ENCODE measurements at places on chromosomes 4 and X.

- no peak for DNase-seq
Observed at GRCh38 chrX:129058405-129058804, 464.9 kb downstream of the SMARCA1 start.

DNA sequence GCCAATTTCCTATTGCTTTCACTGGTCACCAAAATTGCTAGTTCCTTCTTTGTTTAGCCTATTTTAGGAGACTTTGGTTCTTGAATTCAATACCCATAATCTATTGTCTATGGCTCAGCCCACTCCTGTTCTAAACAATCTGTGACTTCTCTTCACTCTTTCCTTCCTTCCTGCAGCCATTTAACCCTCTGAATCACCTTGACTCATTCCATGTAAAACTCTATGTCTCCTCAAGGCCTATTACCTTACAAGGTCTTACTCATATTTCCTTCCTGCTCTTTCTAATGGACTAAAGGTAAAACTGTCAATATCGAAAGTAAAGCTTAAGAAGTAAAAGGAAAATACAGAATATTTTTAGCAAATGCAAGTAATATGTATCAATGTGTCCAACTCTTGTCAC lies 301.6 kb downstream of the ARHGAP24 start:
- DNase-seq = no peak

GRCh38 chrX:16646366-16647138 lies 3.4 kb upstream of the S100G start:
- no peak for DNase-seq

- peak; percentile 89 for DNase-seq
Observed at GRCh38 chrX:153662266-153662665, 11.3 kb downstream of the PNCK start.

DNA sequence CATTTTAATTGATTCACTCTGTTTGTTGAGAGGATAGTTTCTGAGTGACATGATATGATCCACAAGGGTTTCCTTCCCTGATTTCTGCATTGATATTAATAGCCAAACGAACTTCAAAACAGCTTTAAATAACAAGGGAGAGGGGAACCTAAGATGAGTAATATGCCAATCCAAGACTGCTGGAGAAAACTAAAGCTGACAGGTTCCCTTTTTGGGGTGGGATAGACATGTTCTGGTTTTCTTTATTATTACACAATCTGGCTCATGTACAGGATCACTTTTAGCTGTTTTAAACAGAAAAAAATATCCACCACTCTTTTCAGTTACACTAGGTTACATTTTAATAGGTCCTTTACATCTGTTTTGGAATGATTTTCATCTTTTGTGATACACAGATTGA lies 182.2 kb downstream of the AR start:
- DNase-seq = no peak

- no peak for DNase-seq
Observed at GRCh38 chr4:57580710-57581599, 470.8 kb upstream of the IGFBP7 start.

Data from mesenteric fat pad (tissue), 1 donor.